ENCODE measurements at places on chromosomes 1 and 21.

DNA sequence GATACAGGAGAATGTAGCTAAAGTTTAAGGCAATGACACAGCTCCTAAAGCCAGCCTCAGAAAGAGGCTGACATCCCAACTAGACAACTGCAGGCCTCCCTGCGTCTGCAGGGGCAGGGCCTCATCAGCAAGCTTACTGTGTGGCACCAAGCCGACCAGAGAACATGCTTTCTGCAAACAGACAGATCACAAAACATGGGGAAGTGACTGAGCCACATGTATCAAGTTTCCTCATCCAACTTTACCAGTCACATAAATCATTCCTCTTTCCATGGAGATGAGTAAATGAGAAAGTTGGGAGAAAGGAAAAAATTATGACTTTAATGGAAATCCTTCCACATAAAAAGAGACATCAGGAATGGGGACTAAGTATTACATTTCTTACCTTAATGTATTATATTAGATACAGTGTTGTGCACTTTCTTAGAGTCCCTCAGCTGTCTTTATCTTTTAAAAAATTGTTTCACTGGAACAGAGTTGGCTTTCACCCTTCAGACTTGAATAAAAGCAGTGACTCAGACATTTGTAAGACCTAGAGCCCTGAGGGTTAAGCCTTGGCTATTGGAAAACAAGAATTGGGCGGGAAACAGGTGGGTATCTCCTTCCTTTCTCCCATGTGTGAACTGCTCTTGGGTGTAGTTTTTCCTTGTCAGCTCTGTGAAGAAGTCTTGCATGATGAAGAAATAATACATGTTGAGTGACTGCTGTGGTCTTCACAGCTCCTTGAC is 305.7 kb upstream of the SNX7 start:
- DNase-seq = no peak

DNA sequence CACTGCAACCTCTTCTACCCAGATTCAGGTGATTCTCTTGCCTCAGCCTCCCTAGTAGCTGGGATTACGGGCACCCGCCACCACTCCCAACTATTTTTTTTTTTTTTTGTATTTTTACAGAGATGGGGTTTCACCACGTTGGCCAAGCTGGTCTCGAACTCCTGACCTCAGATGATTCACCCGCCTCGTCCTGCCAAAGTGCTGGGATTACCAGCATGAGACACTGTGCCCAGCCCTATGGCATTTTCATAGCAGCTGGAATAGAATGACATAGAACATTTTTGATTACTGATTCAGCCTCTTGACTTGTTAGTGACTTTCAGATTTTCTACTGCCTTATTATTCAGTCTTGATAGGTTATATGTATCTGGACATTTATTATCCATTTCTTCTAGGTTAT is 1046.2 kb downstream of the AMY1C start:
- no peak for DNase-seq

DNA sequence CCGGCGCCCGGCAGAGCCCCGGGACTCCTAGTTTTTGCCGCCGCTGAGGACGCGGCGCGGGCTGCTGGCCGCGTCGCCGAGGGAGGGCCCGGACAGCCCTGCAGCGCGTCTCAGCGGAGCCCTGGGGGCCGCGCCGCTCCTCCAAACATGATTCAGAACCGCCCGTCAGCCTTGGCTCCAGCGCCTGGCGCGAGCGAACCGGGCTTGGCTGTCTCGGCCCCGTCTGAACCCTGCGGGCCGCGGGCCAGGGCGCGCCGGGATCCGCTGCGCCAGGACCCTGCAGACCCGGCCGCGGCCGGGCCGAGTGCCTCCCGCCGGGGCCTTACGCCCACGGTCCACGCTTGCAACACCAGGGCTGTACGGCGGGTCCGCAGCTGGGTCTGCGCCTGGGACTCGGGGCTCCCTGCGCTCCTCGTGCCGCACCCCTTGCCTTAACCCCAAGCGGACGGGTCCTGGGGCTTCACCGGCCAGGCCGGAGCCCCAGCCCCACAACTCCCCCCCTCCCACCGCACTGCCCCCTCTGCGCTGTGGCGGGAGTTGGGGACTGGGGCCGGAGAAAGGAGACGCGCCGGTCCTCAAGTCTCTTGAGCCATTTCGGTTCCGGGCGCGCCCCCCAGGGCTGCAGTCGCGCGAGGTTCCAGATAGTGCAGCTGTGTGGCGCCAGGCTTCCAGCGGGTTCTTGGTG is 48.4 kb upstream of the CD34 start:
- no peak for DNase-seq

DNA sequence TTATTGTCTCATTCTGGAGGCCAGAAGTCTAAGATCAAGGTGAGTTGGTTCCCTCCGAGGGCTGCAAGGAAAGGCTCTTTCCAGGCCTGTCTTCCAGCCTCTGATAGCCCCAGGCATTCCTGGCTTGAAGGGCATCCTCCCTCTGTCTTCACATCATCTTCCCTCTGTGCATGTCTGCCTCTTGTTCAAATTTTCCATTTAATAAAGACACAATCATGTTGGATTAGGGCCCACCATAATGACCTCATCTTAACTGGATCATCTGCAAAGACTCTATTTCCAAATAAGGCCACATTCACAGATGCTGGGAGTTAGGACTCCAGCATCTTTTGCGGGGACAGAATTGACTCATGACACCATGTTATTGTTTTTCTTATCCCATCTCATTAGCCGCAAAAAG is 24.5 kb downstream of the HUNK start:
- no peak for DNase-seq

DNA sequence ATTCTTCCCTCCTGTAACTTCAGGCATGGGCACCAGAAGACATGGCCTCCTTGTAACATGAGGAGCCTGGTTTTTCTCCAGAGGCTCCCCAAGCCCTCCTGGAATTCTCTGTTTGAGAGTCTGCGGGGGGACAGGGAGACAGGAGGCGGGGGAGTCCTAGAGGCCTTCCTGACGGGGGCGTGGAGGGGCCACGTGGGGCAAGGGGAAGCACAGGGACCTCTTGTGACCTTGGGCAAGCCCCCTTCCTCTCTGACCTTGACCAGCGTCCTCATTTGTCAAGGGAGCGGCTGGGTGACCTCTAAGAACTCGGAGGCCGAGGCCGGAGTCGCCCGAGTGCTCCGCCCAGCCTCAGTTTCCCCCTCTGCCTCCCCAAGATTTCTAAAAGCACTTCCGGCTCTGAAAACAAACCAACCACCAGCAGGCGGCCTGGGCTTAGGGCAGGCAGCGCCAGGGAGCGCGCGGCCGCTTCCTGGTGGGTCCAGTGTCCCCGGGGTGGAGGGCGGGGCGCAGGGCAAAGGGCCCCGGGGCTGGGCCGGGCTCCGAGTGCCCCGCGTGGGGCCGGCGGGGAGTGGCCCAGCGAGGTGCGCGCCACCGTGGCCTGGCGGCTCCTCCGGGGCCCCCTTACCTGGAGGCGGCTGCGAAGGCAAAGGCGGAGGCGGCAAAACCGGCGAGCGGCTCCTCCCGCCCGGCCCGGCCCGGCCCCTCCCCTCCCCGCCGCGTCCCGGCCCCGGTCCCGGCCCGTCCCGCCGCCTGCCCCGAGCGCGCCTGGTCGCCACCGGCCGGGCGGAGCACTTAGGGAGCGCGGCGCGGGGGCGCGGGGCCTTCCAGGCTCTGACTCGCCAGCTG is at the start of gene TMCO4:
TMCO4 (minus strand) TSS at position 687 of the 846 bp plus-strand sequence. CDS start 19,158 bp downstream, outside the sequence.
- no peak for DNase-seq

GRCh38 chr1:31723828-31724359 is 20.1 kb upstream of the COL16A1 start:
- no peak for DNase-seq

GRCh38 chr1:201848230-201848629 is 19.3 kb downstream of the IPO9 start:
- DNase-seq = no peak

DNA sequence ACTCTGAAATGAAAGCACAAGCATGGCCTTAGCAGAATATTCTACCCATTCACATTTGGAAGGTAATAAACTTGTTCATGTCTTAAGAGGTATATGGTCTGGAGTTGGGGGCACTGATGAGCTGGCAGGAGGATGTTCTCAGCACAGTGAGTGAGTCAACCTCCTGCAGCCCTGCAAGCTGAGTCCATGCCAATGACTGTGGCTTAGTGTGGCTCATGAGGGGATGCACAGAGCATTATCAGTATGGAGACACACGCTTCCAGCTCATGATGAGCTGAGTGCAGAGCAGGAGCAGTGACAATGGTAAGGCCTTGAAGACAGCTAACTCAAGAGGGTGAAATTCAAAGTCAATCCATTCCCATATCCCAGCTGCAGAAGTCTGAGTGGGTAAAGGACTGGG is 102.3 kb downstream of the TNFSF18 start:
- DNase-seq = no peak

DNA sequence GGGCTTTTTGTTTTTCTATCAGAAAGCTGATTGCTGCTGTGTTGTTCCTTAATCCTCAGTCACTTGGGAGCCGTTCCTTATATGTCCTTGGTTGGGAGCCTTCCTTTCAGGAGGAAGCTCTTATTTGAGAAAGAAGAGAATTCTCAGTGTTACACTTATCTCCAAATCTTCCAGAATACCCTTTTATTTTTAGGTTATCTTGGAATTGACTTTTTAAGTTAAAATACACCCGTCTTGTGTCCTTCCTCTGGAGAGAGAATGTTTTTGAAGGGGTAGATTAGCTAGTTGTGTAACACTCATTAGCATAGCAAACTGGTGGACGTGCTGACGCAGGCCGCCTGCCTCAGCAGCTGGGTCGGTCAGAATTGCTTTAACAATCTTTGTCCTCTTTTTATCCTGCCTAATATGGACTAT is 42.1 kb downstream of the LRRC8B start:
- no peak for DNase-seq

DNA sequence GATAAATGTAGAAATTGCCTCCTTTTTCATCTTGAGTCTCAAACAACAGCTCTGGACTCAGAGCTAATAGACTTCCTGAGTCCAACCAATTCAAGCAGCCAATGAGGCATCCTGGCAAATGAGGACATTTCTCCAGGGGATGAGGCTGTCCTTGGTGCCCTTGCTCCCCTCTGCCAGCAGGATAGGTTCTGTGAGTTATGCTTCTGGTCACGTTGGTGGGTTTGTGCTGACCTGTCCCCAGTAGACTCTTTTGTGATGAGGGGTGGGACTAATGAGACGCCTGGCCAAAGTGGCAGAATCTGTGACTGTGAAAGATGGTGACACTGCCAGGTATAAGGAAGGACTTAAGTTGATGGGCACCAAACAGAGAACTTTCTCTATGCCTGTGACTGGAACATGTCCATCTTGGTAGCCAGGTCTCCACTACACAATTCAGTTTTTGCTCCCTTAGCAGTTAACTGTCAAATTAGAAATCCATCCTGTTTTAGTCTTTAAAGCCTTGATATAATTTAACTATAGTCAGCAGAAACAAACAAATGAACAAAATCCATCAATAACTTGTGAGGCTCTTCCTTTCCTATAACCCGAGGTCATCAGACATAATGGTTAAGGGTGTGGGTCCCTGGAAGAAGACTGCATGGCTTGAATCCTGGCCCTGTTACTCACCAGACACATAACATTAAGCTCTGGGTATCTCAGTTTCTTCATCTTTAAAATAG is 35.7 kb upstream of the THEM4 start:
- no peak for DNase-seq

DNA sequence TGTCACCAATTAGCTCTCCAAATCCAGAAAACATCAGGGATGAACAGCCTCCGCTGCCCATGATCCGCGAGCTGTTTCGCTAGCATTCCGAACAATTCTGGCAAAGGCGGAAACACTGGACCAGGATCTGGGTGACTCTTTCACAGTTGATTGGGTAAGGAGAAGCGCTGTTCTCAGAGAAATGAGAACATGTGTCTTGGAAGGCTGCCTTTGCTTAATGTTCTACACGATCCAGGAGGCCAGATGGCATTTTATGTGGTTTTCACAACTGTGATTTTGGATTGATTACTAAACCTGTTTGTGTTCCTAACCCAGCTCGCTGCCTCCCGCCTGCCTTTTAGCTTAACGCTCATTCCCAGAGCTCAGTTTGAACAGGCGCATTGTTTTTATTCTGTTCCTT is 144.0 kb downstream of the KIF26B start:
- DNase-seq = no peak

DNA sequence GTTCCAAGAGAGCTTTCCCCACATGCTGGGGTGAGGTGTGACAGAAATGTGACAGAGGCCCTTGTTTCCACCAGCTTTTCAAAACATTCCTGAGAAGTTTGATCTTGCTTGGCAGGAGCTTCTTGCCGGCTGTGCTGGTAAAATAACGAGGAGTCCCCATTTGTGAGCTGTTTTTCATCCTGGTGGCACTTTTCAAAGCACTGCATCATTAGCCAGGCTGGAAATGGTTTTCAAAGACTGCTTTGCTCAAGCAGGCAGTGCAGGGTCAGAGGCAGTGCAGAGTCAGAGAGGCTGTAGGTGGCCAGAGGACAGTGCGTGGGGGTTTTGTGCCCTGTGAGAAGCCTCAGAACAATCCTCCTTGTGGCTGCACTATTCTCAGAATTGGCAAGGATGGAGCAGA is 75.8 kb upstream of the KCNA3 start:
- no peak for DNase-seq

DNA sequence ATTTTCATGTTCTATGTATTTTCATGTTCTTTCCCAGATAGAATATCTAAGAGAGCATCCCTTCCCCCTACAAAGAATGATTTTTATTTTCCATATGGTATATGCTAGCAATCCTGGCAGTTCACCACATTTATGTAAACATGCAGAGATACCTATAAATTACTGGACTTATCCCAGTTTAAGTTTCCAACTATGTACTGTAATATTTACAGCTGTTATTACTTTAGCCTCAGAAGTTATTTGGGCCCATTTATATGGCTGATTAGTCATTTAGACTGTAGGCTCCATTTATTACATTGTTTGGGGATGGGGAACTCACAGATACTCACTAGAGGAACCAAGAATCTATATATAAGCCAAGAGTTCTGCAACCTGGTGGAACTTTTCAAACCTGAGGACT is 84.8 kb upstream of the WARS2 start:
- no peak for DNase-seq

- no peak for DNase-seq
Measured at GRCh38 chr1:40030528-40031135, 9.9 kb upstream of the CAP1 start.

DNA sequence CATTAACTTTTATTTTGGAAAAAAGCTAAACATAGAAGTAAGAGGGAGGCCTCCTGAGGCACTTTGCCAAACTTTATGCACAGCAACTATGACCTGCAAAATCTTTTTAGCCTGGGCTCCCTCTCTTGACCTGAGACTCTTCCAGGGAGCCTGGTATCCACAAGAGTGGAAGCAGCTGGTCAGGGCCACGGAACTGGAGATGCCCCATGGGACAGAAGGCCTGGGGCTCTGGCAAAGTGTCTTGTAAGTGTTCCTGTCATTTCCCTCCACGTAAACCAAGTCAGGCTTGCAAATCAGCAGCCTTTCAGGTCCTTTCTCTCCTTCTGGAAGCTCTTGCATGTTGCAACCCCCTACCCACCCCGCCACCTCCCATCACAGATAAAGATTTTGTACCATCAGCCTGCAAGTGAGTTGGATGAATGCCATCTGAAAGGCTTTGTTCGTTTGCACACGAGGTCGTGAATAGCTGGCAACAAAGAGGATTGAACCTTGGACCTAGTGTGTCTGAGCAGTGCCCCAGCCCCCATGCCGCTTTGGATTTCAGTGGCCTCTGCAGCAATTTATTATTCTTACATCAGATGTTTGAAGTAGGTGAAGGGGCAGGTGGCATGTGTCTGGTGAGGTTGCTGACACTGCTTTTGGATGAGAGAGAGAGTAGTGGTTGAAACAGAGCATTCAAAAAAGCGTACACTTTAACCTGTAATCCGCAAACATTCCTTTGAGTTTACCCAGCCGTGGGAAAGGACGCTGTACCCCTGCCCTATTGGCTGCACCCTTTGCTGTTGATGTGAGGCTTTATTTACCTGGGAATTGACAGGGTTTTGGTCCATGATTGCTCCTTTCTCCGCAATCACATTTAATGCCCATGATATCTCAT is 91.6 kb downstream of the GALNT2 start:
- DNase-seq = no peak

GRCh38 chr1:153553830-153554541 is 4.9 kb upstream of the S100A3 start:
- no peak for DNase-seq
